GM20000 (cell line): ENCODE measurements at places on chromosomes 1 and 21.

- peak; percentile 76 for DNase-seq
Measured at GRCh38 chr1:206982216-206982615, 12.0 kb upstream of the FCAMR start.

GRCh38 chr1:238648751-238649150 is 737.6 kb upstream of the CHRM3 start:
- DNase-seq, result no peak

- no peak for DNase-seq
Measured at GRCh38 chr1:25590096-25590824, 26.3 kb upstream of the MAN1C1 start.

GRCh38 chr1:182709225-182709764 is 24.9 kb upstream of the RGS8 start:
- no peak for DNase-seq

GRCh38 chr1:183593356-183593755 is 3.1 kb upstream of the NCF2 start:
- DNase-seq, result no peak

- DNase-seq, result no peak
Measured at GRCh38 chr1:69070660-69071373, 496.9 kb upstream of the LRRC7 start.

- DNase-seq, result no peak
Measured at GRCh38 chr1:229629261-229629660, 3.2 kb downstream of the URB2 start.

DNA sequence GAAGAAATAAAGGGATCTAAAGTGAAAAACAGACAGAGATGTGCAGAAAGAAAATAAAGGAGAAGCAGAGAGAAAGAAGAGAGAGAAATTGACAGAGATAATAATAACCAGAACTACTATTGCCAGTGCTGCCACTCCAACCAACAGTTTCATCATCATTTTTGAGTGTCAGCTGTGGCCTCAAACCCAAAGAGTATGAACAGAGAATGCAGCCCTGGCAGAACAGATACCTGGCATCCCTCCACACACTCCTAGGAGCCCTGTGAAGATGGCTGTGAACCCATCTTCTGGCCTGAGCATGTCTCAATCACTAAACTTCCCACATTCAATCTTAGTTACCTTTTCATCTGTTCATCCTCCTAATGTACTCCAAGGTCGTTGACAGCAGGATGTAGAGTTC is 385.8 kb upstream of the NFIA start:
- no peak for DNase-seq

DNA sequence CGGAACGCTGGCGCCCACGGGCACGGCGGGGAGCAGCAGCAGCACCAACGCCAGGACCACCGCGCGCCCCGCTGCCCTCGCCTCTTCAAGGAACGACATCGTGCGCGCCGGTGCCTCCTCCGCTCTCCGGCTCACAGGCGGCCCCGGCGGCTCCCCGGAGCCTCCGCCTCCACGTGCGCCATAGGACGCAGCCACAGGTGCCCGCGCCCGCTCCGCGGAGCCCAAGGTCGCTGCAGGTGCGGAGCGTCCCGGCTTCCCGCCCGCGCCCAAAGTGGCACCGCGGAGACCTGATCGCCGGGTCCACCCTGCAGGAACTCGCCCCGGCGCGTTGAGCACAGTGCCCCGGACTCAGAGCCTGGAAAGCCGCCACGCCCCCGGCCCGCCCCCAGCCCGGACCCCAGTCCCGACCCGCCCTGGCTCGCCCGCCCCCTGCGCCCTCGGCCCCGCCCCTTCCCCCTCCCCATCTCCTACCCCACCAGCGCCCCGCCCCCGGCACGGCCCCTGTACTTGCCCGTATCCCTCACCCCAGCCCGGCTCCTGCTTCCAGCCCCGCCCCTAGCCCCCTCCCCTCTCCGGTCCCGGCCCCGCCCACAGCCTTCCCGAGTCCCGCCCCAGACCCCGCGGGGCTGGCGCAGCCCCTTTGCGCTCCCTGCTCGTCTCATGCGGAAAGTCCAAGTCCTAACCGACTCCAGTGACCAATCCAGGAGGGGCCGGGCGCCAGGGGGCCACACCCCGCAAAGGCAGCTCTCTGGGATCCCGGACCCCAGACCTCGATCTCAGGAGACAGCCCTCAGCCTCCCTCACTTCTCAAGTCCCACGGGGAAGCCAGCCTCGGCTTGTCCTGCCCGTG is at the start of gene MEGF6:
Gene MEGF6, minus strand, starts transcription at position 339 of the 850 bp plus-strand sequence. Its CDS starts 240 bp downstream, at position 99.
- no peak for DNase-seq

- no peak for DNase-seq
Measured at GRCh38 chr21:40699366-40699765, 147.6 kb downstream of the DSCAM start.

DNA sequence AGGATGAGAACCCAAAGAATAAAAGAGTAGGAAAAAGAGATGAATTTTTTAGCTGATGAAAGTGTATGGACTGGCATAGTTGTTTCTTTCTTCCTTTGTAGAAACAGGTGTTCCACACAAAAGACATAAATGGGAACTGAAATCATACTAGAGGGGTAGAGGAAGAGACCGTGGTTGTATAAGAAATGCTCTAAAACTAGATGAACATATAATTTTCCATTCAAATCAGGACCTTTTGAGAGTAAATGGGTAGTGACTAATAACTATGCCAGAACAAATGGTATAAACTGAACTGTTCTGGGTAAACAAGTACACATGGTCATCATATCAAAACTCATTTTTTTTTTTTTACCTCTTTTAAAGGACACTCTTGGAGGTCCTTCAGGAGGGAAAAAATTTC is 344.2 kb downstream of the VAV3 start:
- no peak for DNase-seq

- no peak for DNase-seq
Measured at GRCh38 chr1:157540852-157541251, 11.5 kb downstream of the FCRL5 start.

GRCh38 chr1:18751425-18751824 is 108.0 kb downstream of the TAS1R2 start:
- no peak for DNase-seq

DNA sequence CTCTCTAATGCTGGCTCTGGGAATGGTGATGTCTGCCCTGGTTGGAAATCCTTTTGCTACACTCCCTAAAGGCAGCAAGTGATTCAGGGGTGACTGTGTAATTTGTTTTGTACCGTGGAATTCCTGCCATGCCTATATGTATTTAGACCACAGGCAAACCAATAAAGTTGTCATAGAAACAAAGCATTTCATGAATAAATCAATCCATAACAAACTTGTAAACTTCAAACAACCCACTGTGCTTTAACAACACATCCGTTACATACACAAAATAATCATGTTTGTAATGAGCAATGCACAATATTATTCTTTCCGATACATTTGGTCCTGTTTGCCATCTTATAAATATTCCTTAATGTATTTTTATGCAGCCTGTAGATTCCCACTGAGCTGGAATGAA is 330.3 kb upstream of the SNX7 start:
- DNase-seq, result no peak

- DNase-seq, result no peak
Measured at GRCh38 chr1:221839321-221839720, 97.4 kb upstream of the DUSP10 start.

- DNase-seq, result peak; percentile 6
Measured at GRCh38 chr1:91523482-91523881, 22.8 kb downstream of the CDC7 start.

GRCh38 chr1:97365026-97365425 is 555.8 kb downstream of the DPYD start:
- no peak for DNase-seq

- no peak for DNase-seq
Measured at GRCh38 chr1:162699366-162699765, 67.1 kb downstream of the DDR2 start.

- DNase-seq, result peak; percentile 8
Measured at GRCh38 chr1:237507005-237507404, 383.7 kb downstream of the ZP4 start.

- DNase-seq, result peak; percentile 46
Measured at GRCh38 chr21:31558189-31558961, 101.1 kb upstream of the SOD1 start.

DNA sequence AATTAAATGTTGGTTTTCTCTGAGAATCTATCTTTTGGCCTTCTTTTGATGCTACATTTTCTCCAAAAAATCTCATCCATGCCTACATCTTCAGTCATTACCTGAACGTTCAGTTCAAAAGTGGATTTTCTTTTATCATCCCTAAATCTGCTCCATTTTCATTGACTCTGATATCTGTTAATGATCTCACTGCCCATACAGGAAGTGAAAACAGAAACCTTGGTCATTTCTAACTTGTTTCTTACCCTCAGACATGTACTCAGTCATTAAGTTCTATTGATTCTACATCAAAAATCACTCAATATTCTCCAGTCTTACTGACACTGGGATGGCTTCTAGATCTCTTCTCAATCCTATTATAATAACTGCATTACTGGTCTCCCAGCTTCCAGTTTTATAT is 22.7 kb downstream of the PRKACB start:
- peak; percentile 7 for DNase-seq

GRCh38 chr1:243341074-243341473 is 85.2 kb downstream of the SDCCAG8 start:
- DNase-seq, result no peak

DNA sequence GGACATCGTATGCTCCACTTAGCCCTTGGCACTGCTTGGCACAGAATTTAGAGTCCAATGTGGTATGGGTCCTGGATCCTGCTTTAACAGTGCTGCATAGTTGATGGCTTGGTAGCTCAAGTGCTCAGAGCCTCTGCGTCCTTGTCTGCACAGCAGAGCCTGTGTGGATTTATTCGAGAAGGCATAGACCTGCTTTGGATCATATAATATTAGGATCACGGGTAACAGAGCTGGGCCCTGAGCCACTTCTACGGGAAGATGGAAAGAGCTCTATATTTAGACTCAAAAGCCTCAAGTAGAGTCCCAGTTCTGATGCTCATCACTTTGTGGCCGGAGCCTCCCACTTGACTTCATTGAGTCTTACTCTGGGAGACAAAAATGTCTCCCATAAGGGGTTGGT is 164.4 kb upstream of the EDN2 start:
- DNase-seq, result no peak

- no peak for DNase-seq
Measured at GRCh38 chr1:172487550-172487949, 43.7 kb upstream of the PIGC start.

DNA sequence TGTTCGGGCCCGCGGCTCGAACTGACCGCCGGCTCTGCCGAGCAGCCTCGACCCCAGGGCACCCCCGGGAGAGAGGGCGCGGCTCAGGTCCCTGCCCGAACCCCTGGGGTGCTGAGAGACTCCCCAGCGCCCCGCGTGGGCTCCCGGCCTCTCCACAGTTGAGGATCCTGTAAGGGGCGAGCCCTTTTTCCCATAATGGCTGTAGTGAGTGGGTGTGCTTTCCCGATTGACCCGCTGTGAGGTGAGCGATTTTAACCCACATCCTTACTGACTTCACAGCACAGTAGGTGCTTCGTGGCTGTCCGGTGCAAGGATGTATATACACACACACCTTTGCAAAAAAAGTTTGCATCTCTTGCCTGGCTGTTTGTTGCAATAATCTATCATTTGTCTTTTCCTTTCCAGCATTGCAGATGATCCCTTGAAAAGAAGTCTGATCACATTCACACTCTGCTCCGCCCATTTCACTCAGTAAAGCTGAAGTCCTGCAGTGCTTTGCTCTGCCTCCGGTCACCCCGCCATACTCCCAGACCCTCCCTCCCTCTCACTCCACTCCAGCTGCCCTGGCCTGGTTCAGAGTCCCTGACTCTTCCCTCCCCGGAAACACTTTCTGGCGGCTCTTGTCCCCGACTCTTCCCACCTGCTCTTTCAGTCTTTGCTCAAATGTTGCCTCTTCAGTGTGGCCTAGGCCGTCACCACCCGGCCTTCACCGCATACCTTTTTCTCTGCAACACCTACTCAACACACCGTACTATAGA is 955 bp upstream of the UBE2G2 start:
- peak; percentile 38 for DNase-seq

DNA sequence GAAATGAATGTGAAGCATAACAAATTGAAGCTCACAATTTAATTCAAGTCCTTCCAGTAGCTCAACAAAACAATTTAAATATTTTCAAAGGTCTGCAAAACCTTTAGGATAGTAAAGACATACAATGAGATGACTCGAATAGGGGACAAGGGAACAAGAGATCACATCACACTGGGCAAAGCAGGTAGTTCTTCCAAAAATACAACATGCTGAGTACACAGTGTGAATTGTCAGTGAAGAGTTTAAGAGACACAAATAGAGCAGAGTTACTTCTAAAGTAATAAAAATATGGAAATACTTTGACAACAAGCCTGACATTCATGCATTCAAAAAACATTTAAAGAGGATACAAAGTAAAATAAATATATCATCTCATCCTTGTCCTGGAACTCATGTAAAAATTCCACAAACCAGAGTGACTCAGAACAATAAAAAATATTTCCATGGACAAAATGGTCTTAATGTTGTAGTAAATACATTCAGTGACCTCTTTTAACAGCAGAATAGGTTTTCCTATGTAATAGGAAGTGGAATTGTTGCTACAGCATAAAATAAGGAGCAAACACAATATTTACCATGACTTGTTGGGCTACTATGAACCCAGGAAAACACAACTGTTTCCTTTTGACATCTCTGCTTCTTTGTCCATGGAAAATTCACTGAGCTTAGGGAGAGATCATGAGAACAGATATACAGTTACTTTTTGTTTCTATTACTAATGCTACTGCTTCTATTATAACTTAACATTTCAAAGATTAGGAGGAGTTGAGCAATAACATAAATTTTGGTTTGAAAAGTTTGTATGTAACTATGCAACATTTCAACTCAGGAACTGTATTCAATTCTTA is 83.7 kb upstream of the BCL10 start:
- DNase-seq, result no peak

GRCh38 chr1:53249706-53250105 is 11.4 kb upstream of the MAGOH start:
- DNase-seq, result no peak

GRCh38 chr1:7002728-7003127 is 217.5 kb downstream of the CAMTA1 start:
- no peak for DNase-seq

DNA sequence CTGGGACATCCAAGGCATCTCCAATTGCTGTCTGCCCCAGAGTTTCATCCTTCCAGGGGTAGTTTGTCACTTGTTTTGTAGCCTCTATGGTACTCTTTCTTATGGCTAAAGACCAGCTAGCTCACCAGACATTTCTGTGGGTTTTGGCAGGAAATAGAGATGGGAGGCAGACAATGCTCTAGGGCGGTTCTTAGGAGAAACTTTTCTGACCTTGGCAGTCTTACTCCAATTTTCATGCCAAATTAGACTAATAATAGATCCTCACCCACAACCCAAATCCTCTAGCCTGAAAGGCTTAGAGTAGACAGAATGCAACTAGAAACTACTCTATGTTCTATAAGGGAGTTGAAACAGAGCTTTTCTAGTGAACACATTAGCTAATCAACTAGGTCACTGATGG is 69.8 kb downstream of the LRIG2 start:
- DNase-seq, result no peak
